ENCODE measurements at places on chromosomes 4 and X.

DNA sequence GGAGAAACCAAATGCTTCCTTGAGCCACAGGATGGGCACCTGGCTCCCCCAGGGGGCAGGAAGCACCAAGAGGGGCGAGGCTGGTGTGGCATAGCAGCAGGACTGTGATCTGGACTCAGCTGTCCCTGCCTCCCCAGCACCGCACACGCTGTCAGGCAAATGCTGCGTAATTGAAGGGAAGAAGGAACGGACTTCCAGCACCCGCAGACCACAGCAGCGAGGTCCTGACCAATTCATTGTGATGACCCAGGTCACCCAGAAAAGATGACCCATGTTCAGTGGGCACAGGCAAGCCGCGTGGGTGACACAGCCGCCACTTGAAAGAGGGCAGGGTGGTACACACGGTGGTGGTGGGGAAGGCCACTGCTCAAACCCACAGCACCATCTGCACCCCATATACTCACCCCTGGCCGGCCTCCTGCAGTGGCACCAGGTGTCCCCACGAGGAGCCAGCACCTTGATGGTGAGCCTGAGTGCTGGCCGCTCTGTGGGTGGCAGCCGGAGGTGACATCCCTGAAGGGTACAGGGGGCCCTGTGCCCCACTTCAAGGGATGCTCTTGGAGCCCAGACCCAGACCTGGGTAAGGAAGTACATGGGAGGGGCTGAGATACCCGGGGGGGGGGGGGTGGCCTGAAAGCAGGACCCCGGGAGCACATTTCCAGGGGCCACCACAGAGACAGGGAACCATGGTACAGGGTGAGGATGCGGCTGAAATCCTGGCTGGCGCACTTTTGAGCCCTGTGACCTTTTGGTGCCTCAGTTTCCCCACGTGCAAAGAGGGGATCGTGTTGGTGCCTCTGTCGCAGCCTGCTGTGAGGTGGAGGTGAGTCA, 11.5 kb downstream of the NAT8L start:
- DNase-seq, result no peak

GRCh38 chr4:118850488-118851173, 14.7 kb upstream of the SEC24D start:
- no peak for DNase-seq

DNA sequence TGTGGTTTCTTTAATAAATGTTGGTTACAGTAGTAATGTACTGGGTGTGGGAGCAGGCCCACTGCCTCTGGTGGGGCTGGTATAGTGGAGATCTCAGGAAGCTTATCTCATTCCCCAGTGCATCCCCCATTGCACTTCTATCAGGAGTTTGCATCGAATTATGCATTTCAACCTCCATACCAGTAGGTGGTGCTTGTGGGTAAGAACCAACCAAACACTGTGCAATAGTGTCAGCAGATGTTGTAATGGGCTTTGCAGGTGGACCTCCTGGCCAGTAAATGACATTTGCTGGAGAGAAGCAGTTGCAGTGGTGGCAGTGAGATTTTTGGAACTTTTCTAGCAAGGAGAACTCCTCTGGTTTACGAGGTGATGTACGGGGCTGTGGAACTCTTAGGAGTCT, 150.6 kb downstream of the POU3F4 start:
- no peak for DNase-seq

- no peak for DNase-seq
Measured at GRCh38 chr4:10810411-10810810, 125.8 kb upstream of the CLNK start.

DNA sequence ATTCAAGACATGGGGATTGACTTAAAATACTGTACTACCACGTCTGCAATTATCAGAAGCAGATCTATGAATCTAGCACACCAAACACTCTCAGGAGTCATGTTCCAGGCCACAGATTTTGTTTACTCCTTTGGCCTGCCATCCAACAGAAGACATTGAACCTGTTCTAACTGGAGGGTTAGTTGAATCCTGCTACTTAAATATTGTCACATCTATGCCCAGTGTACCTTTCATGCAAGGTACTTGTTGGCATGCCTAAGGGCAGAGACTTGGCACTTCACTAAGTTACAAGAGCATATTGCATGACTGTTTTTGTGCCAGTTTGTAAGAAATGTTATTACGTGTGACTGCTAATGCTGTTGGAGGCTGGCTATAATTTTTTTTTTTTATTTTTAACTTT, 126.9 kb upstream of the BCOR start:
- DNase-seq, result no peak

GRCh38 chr4:78661921-78662521, 110.5 kb downstream of the ANXA3 start:
- peak; percentile 9 for DNase-seq

DNA sequence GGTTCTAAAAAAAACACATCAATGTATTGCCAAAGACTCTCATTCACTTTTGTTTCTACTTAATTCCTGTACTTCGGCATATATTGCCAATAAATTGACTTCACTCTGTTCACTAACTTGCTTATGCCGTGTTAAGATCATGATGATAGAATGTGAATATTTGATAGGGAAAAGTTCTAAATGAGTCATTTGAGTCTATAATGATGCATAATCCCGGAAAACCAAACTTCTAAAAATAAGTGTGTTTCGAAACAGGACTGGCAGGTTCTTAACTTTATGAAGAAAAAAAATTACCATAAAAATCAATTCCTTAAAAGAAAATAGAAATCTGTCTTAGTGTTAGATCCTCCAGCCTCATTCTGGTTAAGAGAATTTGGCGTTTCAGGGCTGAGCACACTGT, 387.5 kb upstream of the FTHL17 start:
- no peak for DNase-seq

- DNase-seq, result peak; percentile 32
Measured at GRCh38 chr4:61202638-61203435, 2.7 kb downstream of the ADGRL3 start.

- no peak for DNase-seq
Measured at GRCh38 chr4:147709999-147710398, 21.9 kb upstream of the ARHGAP10 start.

DNA sequence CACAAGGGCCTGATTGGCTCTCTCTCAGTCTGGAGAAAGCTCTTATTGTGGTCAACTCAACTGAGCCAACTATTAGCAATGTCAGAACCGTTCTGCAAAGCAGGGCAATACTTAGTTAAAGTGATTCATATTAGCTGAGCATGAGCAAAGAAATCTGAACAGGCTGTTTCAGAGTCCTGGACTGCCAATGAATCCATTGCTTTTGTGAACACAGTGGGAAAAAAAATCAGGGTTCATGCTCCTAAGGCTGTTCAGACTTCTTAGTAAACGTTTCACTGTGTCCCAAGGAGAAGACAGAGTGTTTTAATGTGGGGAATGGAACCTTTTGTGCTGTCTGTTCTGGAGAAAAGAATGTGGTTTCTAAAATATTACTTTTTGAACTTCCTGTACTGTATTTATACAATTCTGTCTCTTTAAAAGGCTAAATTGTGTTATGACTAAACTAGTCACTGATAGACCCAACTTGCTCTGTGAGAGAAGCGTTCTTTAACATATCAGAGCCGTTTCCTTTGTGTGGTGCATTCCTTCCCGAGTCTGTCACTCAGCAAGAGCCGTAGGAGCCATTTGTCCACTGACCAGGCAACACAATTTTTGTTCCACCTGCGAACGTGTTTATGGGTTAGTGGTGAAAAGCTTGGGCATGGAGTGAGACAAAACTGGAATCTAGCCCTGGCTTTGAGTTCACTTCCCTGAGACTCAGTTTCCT, 366.1 kb downstream of the FBXO8 start:
- no peak for DNase-seq

GRCh38 chr4:147984065-147984777, 252.3 kb downstream of the ARHGAP10 start:
- peak; percentile 87 for DNase-seq

- DNase-seq, result peak; percentile 26
Measured at GRCh38 chr4:5979981-5980380, 38.2 kb downstream of the C4orf50 start.

GRCh38 chrX:151753313-151754046, 18.9 kb downstream of the CNGA2 start:
- no peak for DNase-seq

GRCh38 chrX:68686097-68686977, 38.9 kb downstream of the STARD8 start:
- no peak for DNase-seq

DNA sequence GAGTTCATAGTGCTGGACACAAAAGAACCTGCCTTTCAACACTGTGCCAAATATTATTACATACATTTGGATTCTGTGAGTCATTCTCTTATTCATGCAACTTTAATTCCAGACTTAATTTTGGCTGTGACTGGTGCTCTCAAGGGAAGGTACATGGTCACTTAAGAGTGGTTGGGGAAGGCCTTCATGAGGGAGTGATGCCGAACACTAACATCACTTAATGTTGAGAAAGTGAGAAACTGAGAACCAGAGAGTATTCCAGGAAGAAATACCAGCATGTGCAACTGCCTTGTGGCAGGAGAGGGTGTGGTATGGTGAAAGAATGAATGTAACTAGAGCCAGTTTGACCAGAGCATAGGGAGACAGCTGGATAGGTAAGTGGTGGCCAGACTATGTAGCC, 41.5 kb upstream of the FHDC1 start:
- no peak for DNase-seq

DNA sequence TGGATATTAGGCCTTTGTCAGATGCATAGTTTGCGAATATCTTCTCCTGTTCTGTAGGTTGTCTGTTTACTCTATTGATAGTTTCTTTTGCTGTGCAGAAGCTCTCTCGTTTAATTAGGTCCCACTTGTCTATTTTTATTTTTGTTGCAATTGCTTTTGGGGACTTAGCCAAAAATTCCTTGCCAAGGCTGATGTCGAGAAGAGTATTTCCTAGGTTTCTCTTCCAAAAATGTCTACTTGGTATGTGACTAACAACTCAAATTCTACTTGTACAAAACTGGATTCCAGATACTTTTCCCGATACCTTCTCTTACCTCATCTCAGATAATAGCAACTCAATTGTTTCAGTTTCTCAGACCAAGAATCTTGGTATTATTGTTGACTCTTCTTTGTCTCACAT, 142.4 kb upstream of the GLRA2 start:
- peak; percentile 9 for DNase-seq

DNA sequence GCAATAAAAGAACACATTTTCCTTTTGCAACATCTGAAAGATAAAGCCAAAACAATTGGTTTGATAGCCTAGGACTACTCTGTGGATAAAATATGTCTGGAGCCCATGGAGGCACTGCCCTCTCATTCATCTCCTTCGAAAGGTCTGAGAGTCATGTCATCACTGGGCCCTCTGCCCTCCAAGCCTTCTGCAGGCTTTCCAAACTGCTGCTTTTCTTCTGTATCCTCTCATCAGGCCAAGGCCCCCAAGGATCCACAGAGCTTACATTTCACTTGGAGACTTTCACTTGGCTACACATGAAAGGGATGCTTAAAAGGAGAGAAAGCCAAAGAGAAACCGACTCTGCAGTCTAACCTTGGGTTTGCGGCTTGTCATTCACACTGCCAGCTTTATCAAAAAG, 109.9 kb downstream of the SH3RF1 start:
- peak; percentile 9 for DNase-seq

DNA sequence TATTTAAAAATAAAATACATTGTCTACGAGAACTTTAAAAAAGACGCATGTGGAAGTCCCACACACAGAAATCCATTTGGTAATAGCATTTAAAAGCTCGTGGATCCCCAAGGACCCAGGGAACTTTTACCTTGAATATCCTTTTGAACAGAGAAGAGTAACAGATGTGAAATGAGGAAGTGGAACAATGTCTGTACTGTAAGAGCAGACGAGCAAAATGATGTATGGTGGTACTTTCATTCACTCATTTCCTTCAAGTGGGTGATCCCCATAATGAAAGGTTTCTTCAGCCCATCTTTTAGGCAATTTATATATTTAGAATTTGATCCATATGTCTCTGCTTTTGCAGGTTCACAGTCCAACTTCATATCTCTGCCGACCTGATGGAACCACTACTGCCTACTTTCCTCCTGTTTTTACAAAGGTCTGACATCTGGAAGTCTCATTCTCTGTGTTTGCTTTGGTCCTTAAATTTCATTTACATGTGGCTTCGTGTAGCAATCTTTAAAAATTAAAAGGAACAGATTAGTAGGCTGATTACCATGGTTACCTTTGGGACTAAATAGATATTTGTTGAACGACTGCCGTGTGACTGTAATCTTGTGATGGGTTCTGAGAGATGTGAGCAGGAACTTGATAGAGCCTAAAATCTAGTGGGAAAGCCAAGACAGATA, 188.4 kb downstream of the PALLD start:
- no peak for DNase-seq

GRCh38 chrX:109987884-109988283, 15.0 kb upstream of the TMEM164 start:
- no peak for DNase-seq

- peak; percentile 27 for DNase-seq
Measured at GRCh38 chr4:20544645-20545044, 155.6 kb upstream of the PACRGL start.

DNA sequence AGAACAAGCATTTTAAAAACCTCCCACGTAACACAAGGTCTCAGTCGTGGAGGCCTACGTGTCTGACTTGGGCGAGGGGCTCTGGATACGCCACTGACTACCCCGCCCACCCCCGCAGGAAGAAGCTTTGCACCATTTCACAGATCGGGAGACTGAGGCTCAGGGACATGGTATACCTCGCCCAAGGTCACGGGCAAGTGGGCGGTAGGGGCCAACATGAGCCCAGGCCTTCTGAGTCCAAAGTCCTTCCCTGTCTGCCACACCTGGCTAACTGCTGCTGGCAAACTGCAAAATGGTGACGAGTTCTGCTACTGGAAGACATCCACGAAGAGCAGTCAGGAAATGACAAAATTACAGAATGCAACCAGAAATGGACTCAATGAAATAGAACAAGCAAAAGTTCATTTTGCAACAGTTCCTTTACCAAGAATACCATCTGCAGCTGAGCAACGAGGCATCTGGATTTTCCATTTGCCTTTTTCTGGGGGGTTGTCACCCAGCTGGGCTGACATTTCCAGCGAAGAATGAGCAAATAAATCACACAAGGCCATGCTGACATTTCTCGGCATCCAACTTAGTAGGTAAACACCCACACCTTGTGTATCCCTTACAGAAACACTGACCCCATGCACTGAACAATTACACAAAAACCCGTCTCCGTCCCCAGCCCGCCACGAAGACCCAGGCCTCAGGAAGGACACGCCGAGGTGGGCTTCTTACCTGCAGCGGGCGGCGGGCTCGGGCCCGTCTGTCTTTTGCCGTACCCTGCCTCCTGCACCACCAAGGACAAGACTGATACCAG, 70.2 kb upstream of the AFAP1 start:
- no peak for DNase-seq

- DNase-seq, result no peak
Measured at GRCh38 chrX:67503004-67503403, 40.8 kb upstream of the AR start.

- DNase-seq, result no peak
Measured at GRCh38 chrX:136865270-136866158, 15.0 kb downstream of the RBMX start.

- DNase-seq, result no peak
Measured at GRCh38 chr4:157582141-157582540, 361.6 kb downstream of the GRIA2 start.

DNA sequence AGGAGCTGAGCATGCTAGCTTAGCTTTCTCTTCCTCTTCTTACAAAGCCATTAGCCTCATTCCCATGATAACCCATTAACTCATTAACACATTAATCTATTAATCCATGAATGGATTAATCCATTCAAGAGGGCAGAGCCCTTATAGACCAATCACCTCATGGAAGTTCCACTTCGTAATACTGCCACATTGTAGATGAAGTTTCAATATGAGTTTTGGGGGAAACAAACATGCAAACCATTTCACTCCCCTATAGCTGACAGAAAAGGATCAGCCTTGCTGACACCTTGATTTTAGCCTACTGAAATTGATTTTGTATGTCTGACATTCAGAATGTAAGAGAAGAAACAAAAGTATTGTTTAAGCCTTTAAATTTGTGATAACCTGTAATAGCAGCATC, 251.8 kb upstream of the GALNTL6 start:
- DNase-seq, result no peak
